Breast epithelium (tissue), 4 donors: ENCODE measurements at places on chromosomes 12 and 14. TPM values are rescaled to one million over a fixed set of nuclear protein-coding genes. Genes with fewer than 3 reads are reported as not detected.

The CLEC4D gene
- total RNA-seq = 0.48 TPM

DNA sequence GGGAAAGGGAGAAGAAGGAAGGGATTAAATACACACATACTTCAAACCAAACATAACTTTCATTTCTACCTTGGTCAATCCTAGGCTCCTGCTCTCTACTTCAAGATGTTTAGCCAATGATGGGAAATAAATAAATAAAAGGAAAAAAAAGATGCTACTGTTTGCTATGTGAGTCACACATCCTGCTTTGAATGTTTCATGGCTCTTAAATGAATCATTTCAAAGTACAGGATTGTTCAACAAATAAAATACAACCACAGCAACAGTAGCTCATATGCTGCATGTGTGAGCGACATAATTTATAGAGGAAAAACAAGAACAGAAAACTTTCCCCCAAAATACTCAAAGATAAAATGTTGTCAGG is 54.3 kb upstream of the NPFF start:
- no peak for DNase-seq

DNA sequence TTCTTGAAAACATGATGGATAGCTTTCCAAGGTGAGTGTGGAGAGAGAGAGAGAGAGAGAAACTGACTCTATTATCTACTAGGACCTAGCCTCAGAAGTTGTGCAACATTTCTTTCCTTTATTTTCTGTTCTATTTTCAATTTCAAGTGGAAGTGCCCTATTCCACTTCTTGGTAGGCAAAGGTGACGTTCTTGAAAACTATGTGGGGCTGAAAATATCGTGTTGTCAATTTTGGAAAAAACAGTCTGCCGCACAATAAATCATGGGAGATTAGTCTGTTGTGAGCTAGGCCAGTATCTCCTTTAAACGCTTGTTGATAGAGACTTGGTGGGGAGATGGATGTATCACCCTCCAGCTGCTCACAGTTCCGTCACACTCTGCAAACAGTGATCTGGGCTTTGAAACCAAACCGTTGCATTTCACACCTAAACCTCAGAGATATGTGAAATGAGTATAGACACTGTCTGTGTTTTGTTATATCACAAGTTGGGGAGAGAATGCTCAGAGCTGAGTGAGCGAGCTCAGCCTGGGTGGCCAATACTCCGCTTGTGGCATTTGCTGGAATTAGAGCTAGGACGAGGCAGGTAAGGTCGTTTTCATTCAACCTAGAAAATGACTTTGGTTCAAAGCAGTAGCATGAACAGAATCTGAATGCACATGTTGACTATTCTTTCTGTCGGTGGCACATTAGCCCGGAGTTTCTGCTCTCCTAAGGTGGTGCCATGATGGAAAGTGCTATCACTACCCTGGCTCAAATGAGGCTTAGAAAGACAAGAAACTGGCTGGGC is 75.1 kb upstream of the ST8SIA1 start:
- no peak for DNase-seq

- no peak for DNase-seq
Measured at GRCh38 chr12:43305065-43305464, 246.9 kb downstream of the ADAMTS20 start.

DNA sequence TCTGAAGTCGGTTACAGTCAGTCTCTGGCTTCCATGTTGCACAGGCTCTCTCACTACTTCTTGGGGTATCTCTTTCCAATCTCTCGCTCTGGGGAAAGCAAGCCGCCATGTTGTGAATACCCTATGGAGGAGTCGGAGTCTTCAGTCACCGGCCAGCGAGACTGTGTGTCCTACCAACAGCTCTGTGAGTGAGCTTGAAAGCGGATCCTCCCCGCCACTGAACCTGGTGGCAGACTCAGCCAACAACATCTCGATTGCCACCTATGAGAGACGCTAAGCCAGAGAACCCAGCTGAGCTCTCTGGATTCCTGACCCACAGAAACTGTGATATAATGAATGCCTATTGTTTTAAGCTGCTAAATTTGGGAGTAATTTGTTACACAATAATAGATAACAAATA is 51.5 kb downstream of the SLC15A4 start:
- no peak for DNase-seq

GRCh38 chr14:96626916-96627315 is 124.7 kb downstream of the PAPOLA start:
- no peak for DNase-seq
